ENCODE measurements at places on chromosomes 12 and 14. TPM values are rescaled to one million over a fixed set of nuclear protein-coding genes. Genes with fewer than 3 reads are reported as not detected.

DNA sequence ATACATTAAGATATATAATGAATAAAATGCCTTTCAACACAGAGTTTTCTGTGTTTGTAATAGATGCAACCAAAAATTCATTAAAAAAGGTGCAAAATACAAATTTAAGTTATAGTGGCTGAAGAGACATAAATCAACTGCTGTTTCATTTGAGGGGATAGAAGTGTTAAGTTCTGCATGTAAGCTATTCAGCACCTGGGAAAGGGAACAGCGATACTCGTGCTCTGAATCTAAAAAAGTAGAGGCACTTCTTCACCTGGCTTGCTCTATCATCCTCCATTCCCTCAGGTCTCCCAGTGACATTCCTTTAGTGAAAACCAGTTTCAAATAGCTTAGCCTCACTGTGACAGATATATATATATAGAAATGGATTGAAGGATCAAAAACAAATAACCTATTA is 222.6 kb downstream of the ACSS3 start:
- DNase-seq: no peak

GRCh38 chr12:102437511-102437910 is 42.9 kb downstream of the IGF1 start:
- no peak for DNase-seq

GRCh38 chr14:61540931-61541330 is 154.4 kb upstream of the HIF1A start:
- DNase-seq: no peak

DNA sequence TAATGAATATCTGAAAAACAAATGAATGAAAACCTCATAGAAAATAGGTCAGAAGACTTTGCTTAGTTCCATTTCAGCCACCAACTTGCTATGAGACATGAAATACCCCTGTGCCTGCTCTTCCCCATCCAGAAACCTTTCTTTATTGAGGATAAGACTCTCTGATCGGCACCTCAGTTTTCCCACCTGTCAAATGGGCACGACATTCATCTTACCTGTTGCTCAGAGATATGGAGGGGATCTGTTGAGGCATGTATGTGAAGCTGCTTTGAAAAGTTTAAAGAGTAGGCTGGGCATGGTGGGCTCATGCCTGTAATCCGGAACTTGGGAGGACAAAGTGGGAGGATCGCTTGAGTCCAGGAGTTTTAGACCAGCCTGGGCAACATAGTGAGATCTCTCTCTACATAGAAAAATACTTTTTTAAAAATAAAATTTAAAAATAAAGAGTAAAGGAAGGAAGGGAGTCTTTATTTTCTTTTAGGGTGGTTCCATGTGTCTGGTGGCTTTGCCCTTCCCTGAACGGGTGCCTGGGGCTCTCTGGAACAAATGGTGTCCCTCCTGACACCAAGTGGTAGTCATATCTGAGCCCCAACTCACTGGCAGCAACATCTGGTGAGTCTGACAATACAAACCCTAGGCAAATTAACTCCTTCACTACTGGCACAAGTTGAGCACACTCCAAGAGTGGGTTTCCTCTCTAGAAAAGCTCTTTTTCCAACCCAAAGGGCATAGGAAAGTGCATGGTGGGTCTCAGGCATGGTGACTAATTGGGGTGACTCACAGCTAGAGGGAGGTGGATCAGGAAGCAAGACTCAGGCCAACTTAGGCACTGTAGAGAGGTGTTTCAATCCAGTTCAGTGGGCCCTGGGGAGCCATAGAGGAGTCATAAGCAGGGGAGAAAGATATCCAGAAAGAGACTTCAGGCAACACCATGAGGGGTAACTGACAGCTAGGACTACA is 42.1 kb downstream of the MAP1LC3B2 start:
- DNase-seq: no peak

- no peak for DNase-seq
These were observed 108.0 kb upstream of the ARHGAP5 start for GRCh38 chr14:31968956-31969698.

- DNase-seq: no peak
These were observed 44.6 kb upstream of the EVL start for GRCh38 chr14:100020629-100021028.

DNA sequence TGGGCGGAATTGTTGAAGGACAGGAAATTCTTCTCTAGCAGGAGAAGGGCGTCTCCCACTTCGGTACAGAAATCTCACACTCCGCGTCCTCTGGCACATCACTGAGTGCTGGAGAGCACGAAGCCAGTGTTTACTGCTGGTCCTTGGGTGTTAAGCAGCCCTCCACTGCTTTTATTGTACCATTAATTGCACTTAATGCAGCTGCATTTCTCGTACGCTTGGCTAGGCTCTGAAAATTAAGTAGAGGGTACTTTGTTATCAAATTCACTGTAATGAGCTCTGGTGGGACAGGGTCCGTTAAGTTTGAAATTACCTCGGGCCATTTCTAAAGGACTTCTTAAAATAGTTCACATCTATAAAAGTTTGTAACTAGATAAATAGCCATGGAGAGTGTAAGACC is 411.2 kb downstream of the NPAS3 start:
- DNase-seq: no peak

GRCh38 chr12:64671681-64672080 is 61.4 kb downstream of the RASSF3 start:
- no peak for DNase-seq

- no peak for DNase-seq
These were observed 28.3 kb downstream of the STON2 start for GRCh38 chr14:81371802-81372201.

GRCh38 chr14:71452987-71453386 is 479.2 kb upstream of the RGS6 start:
- no peak for DNase-seq

DNA sequence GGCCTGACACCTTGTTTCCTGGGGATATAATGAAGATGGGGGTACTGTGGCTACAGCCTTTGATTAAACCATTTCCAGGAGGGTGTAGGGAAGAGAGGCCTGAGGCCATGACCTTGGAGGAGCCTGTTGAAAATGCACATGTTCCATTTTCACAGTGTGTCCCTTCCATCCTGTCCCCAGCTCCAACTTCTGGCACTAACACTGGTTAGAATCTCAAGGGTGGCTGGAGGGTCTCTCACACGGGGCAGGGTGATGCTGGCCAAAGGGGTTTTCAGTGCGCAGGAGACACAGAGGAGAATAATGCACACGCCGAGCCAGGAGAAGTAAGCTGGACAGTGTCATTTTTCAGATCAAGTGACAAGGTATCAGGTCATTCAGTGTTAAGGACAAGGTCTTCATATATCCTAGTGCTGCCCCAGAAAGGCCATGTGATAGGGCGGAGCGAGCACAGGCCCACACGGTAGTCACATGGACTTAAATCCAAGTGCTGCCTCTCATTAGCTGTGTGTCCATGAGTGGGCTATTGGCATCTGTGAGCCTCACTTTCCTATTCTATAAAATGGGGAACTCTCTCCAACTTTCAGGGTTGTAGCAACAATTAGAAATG is 36.4 kb upstream of the TUNAR start:
- no peak for DNase-seq

- no peak for DNase-seq
These were observed 367.3 kb downstream of the BCL11B start for GRCh38 chr14:98904677-98905076.

DNA sequence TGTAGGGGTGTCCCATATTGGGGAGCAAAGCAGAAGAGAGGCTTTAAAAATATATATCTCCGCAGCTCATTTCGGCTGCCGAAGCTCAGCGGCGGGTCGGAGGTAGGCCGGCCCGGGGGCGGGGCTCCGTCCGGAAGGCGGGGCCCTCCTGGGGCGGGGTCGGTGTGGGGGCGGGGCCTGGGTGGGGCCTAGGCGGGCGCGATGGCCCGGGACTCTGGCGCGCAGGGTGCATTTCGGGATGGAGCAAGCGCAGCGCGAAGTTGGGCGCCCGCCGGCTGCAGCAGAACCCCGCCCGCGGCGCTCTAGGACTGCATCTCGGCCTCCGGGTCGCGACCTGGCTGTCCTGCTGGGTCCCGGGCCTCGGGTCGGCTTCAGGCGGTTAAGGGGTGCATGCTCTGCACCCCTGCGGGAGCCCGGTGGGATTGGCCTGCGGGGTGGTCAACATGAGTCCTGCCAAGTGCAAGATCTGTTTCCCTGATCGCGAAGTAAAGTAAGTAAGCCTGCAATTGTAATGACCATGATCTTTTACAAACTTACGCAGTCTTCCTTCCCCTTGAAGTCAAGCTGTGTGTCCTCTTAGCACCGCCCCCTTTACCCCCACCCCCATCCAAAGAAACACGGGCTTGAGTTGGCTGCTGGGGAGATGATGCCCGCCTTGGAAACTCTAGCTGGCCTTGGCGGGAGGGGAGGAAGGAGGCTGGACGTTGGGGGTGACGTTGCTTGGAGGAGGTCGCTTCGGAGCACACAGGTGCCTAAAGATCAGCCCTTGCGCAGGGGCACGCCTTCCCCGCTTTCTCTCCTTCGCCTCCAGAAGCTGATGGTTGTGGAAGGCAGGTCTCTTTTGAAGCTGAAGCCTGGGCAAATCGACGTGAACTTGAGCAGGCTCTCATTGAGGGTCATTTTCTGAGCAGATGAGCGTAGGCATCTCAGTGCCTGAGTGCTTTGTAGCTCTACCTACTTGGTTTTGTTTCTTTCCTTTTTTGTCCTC is 38.4 kb downstream of the ACACB start:
- peak; percentile 45 for DNase-seq

DNA sequence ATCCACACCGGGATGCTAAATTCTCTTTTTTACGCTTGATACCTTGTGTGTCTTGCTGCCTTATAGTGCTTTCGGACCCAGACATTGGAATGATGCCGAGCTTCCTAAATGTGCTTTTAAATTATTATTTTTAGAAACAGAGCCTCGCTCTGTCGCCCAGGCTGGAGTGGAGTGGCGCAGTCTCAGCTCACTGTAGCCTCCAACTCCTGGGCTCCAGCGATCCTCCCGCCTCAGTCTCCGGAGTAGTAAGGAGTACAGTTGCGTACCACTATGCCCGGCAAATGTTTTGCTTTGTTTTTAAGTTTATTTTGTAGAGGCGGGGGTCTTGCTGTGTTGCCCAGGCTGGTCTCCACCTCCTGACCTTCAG is 489 bp upstream of the EML5 start:
- DNase-seq: no peak

GRCh38 chr14:50619569-50620141 is 48.5 kb downstream of the SAV1 start:
- DNase-seq: no peak

Gene ALDH2
- 365 TPM for total RNA-seq

Gene EPYC
- total RNA-seq: not detected

Gene TSPAN31
- total RNA-seq: 70.7 TPM

Gene EMP1
- total RNA-seq: 1,555 TPM

Gene IL26
- not detected for total RNA-seq
